K562 (cell line): ENCODE measurements at places on chromosomes 3 and 15.

DNA sequence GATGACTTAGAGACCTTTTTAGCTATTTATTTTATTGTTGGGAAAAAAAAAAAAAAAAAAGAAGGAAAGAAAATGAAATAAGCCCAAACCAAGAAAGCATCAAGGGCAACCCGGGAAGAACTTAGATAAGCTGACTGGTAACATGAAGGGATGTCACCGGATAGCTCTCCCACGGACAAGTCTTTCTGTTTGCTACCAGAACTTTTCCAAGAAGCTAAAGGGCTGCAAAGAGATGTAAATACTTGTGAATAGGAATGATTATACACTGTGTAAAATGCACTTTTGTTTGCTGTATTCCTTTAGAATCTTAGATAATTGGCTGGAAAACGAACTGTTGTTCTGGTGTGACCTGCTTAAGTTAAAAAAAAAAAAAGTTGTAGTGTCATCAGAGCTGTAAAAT, 2.8 kb downstream of the FOXB1 start:
- DNase-seq, result no peak

- DNase-seq, result no peak
Observed at GRCh38 chr15:63698692-63699091, 101.5 kb downstream of the FBXL22 start.

- DNase-seq, result no peak
Observed at GRCh38 chr3:108406063-108406660, 104.2 kb downstream of the MYH15 start.

DNA sequence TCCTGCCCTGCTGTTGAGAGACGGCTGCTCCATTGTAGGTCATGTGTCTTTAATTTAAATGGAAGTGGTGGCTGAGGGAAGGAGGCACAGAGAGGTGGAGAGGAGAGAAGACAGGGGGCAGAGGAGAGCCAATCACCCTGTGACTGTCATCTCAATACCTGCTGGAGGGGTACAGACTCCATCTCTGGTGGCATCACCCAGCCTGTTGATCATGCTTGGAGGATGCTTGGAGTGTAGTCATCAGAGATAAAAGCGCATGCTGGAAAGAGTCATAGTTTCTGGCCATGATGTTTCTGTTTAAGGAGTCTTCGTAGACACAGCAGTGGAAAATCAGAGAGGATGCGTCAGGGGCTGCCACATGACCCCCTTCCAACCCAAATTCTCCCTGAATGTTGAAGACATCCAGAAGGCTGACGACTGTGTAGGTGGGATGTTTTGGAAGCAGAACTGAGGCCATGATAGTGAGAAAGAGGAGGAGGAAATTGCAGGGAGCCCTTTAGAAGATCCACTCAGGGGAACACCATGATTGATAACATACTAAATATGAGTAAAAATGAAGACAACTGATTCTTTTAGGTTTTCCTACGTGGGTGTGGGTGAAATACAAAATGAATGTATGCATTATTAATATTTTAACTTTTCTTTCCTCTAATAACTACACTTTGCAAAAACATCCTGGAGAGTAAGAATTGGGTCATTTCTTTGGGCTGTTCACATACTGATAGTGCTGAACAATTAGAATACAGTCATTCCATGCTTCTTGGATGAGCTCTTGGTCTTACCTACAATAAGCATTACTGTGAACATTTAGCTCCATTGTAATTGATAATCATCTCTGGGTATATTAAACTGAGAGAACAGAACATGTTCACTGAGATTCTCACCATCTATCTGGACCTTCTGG, 210.6 kb upstream of the ATP10A start:
- no peak for DNase-seq

DNA sequence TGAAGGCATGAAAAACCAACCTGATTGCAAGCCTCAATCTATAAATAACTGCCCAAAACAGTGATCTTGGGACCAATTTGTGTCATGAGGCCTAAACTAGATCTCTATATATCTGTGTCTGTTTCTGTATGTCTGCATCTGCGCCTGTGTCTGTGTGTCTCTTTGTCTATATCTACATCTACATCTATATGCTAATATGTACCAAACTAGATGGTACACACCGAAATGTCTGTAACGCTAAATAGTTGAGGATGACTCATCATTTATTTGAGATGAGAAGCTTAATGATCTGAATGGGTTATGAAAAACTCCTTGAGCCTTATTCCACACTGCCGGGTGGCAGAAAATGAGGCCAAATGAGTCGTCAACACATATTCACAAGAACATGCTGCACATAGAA, 982.3 kb downstream of the ROBO2 start:
- no peak for DNase-seq

- no peak for DNase-seq
Observed at GRCh38 chr15:67109141-67110034, 44.0 kb downstream of the SMAD3 start.

DNA sequence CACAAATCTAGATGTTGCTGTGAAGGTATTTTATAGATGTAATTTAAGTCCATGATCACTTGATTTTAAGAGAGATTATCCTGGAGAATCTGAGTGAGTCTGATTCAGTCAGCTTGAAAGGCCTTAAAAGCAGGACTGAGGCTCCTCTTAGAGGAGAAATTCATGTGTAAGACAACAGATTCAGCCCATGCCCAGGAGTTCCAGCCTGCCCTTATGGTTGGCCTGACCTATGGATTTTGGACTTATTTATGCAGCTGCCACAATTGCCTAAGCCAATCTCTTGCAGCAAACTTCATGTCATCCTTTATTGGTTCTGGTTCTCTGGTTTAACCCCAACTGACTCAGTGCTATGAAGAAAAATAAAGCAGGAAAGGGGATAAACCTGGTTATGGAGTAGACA, 296.5 kb upstream of the RASGRP1 start:
- DNase-seq, result no peak

- DNase-seq, result no peak
Observed at GRCh38 chr3:4396542-4396941, 70.5 kb downstream of the SUMF1 start.

DNA sequence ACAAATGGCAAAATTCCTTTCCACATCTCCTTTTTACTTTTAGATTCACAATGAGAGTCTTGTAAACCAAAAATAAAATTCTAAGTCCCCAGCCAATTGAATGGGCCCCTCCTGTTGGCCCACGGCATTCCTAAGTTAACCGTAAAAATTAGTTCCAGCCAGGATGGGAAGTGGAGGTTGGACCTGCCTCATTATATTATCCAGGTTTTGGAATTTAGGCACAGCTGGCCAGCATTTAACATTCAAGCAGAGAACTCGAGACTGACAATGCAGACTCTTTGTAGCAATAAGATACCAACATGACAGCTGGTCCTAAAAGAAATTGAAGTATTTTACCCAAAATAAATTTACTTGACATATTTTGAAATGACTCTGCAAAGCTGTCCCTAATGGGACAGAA, 321.0 kb upstream of the NAALADL2 start:
- DNase-seq, result no peak

GRCh38 chr3:110900576-110900975, 171.0 kb upstream of the NECTIN3 start:
- no peak for DNase-seq

- DNase-seq, result no peak
Observed at GRCh38 chr3:193330555-193331204, 47.9 kb downstream of the ATP13A5 start.

DNA sequence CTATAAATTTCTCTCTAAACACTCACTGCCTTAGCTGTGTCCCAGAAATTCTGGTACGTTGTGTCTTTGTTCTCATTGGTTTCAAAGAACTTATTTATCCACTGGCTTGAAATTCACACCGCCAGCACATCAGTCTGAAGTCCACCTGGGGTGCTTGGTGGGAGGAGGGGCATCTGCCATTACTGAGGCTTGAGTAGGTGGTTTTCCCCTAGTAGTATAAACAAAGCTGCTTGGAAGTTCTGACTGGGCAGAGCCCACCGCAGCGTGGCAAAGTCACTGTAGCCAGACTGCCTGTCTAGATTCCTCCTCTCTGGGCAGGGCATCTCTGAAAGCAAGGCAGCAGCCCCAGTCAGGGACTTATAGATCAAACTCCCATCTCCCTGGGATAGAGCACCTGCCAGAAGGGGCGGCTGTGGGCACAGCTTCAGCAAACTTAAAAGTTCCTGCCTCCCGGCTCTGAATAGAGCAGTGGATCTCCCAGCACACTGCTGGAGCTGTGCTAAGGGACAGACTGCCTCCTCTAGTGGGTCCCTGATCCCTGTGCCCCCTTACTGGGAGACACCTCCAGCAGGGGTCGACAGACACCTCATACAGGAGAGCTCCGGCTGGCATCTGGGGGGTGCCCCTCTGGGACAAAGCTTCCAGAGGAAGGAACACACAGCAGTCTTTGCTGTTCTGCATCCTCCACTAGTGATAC, 114.1 kb downstream of the SUCLG2 start:
- no peak for DNase-seq

GRCh38 chr3:124360563-124360962, 368.6 kb upstream of the ROPN1 start:
- DNase-seq, result no peak

DNA sequence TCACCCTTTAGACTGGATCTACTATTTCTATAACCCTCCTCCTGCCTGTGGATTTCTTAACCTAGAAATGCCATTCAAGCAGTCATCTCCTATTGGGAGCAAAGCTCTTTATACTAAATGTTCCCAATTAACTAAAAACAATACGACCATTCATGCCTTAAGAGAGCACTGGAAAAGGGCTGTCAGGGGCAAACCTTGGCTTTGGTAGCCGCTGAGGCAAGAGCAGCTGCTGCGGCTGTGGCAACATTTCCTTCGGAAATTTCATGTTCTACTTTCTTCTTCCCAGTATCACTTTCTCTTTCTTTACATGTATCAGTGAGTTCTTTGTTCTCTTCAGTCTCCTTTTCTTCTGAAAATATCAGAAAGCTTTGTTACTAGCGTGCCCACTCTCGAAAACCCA, 56.3 kb upstream of the CSPG5 start:
- no peak for DNase-seq

- DNase-seq, result no peak
Observed at GRCh38 chr3:178507507-178508442, 28.5 kb upstream of the KCNMB2 start.

DNA sequence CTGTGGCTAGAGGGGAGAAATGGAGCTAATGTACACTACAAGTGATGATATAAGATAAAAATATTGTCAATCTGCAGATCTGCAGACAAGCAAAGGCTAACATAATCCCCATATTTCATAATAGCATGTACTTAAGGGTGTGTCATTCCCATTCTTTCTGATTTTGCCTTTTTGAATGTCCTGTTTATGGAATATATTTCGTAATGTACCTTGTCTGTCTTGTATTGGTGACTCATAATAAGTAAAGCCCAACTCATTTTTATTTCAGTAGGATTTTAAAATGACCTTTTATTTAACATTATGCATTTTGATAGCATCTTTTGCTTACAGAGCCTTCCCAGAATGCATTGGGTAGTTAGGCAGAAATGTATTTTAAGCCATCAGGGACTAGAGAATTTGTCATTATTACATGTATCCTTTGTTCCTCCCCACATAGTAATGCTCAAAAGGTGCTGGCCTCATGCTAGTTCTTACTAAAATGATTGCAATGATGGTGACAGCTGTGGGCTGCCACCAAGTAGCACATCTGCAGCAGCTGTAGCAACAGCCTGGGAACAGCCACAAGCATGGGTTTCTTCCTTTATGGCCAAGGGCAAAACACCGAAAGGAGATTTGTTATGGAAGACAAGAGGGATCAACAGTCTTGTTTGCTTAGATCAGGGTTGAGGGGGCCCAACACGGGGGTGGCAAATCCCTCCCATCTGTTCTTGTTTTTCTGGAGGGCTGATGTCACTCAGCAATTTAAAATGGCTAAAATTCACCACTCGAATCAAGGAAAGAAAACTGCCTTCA, 188.5 kb downstream of the CADPS start:
- no peak for DNase-seq

DNA sequence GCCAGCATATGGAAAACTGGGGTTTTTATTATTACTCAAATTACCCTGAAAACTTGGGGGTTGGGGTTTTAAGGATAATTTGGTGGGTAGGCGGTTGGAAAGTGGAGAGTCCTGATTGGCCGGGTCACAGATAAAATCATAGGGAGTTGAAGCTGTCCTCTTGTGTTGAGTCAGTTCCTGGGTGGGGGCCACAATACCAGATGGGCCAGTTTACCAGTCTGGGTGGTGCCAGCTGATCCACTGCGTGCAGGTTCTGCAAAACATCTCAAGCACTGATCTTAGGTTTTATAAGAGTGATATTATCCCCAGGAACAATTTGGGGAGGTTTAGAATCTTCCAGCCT, 4.9 kb upstream of the ZNF662 start:
- DNase-seq, result no peak

DNA sequence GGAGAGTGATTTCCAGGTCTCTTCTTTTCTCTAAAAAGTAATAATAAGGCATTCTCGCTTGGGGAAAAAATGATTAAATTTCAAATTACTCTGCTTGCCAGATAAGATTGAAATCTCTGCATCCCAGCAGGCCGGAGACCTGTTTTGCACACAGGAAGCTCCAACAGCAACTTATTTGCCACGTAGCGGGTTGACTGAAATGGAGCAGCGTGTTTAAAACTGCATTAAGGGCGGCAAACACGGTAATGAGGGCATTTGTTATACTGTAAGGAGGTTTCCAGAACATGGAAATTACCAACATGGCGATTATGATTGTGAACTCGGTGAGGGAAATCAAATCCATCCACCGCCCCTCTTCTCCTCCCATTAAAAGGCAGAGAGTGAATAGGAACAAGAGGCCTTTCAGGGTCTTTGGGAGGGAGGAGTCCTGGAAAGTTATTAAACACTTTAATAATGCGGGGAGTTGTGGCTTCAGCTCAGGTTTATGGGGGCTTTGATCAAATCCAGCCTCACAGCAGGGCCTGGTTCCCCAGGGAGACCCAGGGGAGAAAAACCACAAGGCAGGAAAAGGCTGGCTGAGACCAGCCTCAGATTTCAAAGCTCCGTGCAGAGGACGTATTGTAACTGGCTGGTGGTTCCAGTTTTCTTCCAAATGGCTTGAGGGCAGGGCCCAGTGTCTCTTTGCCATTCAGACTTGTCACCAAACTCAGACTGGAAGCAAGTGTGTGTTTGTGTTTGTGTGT, 242.3 kb downstream of the TLE3 start:
- no peak for DNase-seq

DNA sequence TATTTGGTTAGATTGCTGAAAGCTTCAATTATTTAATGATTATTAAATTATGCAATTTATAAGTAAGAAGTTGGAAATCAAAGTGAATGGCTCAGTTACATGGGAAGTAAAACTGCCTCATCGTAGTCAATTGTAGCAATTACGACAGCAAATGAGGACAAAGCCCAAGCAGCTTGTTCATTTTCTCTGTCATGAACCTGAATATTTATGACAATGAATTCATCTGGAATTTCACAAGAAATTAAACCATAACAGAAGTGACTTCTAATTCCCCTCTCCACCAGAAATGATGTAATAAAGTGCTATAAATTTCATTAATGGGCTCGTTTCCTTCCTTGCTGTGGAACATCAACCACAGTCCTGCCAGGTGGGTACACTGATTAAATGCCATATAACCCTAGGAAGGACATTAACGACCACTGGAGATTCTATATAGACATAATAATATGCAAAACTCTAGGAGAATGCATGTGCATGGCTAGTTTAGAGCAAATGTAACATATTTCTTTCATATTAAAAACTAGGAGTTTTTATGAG, 273.8 kb upstream of the DCBLD2 start:
- no peak for DNase-seq
